ENCODE measurements at places on chromosomes 5 and 9. TPM values are rescaled to one million over a fixed set of nuclear protein-coding genes. Genes with fewer than 3 reads are reported as not detected.

GRCh38 chr9:101399643-101399970 is 956 bp downstream of the ZNF189 start:
- DNase-seq: no peak

GRCh38 chr9:104903609-104904008 is 24.3 kb downstream of the ABCA1 start:
- peak; percentile 47 for DNase-seq

DNA sequence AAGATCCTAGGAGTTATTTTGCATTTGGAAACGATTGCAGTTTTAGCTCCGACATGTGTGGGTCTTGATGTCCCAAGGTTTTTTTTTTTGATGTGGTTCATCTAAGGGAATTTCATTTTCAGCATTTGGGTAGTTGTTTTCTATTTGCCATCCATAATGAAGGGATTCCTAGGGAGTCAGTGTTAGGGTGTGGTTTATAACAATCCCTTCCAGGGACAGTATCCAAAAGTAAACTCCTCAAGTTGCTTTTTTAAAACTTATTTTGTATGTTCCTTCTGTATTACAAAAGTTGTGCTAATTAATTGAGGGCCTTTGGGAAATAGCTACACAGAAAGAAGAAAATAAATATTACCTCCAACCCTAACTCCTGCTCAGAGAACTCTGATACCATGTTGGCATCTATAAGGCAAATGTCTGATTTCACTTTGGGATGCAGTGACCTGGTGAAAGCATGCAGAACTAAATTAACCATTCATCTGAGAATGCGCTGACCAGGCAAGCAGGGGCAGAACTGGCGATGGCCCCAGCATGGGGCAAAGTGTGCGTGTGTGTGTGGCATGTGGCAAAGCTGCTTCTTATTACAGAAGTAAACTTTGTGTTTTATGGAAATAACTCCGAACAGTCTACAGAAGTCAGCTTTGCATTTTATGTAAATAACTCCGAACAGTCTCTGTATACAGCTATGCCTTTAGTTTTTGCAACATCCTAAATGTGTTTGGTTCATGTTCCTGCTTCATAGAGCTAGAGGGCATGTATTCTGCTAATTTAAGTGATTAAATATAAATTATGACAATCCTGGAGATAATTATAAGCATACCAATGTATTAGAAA is 237.2 kb downstream of the TRPM3 start:
- DNase-seq: no peak

GRCh38 chr5:168848569-168848968 is 269.4 kb upstream of the PANK3 start:
- DNase-seq: no peak

GRCh38 chr9:35822926-35823325 is 5.6 kb downstream of the FAM221B start:
- no peak for DNase-seq

The ZFP2 gene
- total RNA-seq: 0.24 TPM

The PCDHA1 gene
- not detected for total RNA-seq

The NR5A1 gene
- not detected for total RNA-seq

The TBC1D2 gene
- total RNA-seq: 85.0 TPM

The CARTPT gene
- total RNA-seq: not detected

The IL5 gene
- total RNA-seq: not detected

The CAMK2A gene
- 0.04 TPM for total RNA-seq
